ENCODE measurements at places on chromosomes 2 and 18. TPM values are rescaled to one million over a fixed set of nuclear protein-coding genes. Genes with fewer than 3 reads are reported as not detected.
A peak's percentile ranks its signal among the peaks of the same experiment; 100 is the strongest.

The METAP1D gene
- 11.4 TPM for polyA plus RNA-seq

DNA sequence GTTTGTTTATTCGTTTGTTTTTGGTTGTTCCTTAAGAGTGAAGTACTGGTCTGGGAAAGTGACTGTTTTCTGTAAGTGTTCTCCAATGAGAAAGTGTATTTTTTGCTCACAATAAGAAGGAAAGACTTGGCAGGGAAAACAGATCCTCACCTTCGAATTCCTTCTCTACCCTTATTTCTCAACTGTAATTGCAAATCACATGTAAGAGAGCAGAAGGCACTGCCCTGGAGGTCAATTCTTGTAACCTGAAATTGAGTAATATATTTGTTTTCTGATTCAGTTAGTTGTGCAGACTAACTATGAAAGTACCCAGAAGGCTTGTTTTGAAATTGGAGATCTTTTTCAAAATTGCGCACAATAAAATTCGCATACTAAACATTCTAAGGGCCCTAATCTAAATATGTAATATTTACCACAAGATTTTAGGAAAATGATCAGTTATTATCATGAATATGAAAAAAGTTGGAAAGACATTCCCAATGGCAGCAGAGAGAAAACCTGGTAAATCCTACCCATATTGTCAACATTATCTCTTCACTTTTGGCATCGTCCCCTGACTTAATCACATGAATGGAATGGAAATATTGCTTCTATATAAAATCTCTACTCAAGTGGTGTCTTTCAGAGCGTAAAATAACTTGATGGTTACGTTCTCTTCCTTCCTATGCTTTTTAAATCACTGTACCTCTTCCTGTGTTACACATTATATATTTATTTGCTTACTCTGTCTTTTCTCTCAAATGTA, 24.1 kb downstream of the TFPI start:
- DNase-seq = no peak

DNA sequence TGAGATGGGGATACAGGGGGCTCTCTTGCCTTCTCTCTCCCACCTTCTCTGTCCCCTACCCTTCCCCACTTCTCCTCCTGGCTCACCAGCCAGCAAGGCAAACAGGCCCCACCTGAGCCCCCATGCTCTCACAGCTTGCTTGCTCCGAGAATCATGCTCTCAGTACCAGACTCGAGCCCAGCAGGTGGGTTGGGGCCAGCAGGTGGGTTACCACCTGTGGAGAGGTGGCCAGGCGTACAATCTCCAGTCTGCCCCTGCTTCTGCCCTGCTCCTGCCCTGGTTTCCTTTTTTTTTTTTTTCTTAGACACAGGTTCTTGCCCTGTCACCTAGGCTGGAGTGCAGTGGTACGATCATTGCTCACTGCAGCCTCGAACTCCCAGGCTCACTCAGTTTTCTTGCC, 214.5 kb downstream of the SH3RF3 start:
- DNase-seq = no peak

The KIAA2012 gene
- polyA plus RNA-seq = 0.09 TPM

DNA sequence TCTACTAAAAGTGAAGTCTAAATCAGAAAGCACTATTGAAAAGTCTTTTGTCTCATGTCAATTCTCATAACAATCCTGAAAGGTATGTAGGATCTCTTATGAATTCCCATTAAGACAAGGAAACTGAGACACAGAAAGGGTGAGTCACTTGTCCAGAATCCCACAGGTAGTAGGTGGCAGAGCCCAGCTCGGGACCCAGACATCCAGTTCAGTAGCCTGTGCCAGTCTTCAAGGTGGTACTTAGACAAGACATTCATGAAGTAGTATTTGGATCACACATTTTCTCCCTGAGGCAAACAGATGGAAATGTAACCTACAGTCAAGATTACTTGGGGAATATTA, 14.8 kb upstream of the PARD3B start:
- no peak for DNase-seq

DNA sequence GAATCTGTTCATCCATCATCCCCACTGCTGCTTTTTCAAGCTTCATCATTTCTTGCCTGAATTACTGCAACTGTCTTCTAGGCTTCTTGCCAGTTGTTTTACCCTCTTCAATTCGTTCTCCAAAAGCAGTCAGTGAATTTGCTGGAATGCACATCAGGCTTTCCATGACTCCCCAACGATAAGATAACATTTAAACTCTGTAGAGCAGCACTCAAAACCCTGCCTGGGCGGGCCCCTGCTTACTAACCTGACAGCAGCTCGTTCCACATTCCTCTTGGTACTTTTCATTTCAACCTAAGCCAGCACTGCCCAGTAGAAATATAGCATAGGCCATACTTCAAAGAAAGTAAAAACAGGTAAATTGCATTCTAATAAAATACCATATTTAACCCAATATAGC, 342.9 kb downstream of the SUCLG1 start:
- no peak for DNase-seq

The SPEG gene
- 21.9 TPM for polyA plus RNA-seq

DNA sequence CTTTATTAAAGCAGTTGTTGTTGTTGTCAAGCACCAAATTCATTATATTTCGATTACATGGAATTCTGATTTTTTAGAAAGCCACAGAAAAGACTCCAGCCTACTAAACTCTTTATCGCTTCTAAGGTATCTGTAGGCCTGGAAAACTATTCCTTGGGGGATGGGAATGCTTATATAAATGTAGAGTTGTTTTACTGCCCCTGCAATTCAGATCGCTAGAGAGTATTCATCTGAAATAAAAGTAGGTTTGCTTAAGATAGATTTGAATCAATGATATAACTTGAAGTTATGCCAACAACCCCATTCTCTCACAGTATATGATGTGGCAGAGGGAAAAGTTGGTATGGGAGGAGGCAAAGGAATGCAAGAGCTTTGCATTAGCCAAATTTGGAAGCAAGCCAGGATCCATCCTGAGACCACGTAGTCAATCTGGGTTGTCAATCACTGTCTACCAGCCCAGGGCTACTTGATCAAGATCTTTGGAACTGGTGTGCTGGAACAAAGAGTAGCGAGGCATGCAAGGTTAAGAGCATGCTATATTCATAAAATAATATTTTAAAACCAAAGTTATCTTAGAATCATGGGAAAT, 95.9 kb downstream of the LYPD6B start:
- no peak for DNase-seq

The COL5A2 gene
- 2.2 TPM for polyA plus RNA-seq

DNA sequence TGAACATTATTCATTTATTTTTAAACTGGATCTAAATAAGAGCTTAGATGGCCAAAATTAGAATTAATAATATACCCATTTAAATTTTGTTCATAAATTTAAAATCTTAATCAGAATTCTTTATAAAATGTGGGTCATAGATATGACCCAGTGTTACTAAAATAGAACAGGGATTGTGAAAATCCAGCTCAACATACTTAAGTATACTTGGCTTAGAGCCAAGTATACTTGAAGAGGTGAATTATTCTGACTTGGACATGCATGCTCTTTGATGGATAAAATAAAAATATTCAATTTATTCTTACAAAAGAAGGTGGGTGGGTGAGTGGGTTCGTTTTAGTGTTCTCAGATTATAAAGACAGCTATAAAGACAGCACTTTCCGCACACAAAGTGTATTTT, 70.7 kb downstream of the SPOPL start:
- no peak for DNase-seq

DNA sequence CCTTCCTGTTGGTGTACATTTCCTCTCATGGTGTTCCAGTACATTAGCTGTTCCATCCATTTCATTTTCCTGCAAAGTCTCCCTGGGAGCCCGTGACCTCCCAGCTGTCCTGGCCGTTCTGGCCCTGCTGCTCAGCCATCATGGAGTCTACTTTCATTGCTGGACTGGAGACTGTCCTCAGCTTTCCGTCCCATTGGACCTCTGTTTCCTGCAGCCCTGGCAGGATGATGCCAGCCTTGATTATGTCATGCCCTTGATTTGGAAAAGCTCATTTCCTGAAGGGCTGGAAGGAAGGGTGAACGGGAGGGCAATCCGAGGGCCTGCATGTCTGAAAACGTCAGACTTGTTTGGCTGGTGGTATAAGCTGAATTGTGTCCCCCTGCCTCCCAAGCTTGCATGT, 205.5 kb upstream of the HS6ST1 start:
- no peak for DNase-seq

DNA sequence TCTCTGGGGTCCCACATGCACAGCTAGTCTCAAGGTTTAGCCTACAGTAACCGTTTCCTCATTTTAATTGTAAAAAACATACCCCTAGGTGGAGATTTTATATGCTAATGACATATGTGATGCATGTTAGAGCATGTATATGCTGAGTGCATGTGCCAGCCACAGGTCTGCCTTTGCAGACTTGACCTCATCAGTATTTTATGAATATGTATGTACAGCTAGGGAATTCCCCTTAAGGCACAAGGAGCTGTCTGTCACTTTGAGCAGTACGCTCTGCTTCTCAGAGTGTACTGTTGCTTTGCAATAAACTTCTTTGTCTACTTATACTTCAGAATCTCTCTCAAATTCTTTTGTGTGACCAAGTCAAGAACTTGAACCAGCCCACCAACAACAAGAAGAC, 131.2 kb upstream of the ERBB4 start:
- DNase-seq = no peak

DNA sequence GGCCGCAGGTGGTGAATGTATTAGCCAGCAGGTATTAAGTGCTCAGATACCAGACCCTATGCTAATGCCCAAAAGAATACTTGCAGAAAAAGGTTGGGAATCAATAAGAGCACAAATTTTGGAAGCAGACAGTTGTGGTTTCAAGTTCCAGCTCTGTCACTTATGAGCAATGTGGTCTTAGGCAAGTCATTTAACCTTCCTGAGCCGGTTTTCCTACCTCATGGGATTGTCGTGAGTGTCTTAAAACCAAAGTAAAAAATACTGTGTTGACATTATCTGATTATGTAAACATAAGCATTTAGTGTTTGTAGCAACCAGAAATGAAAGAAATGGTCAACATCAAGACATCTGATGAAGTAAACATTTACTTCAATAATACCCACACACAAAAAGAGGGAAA, 93.0 kb upstream of the CHST9 start:
- DNase-seq = no peak

DNA sequence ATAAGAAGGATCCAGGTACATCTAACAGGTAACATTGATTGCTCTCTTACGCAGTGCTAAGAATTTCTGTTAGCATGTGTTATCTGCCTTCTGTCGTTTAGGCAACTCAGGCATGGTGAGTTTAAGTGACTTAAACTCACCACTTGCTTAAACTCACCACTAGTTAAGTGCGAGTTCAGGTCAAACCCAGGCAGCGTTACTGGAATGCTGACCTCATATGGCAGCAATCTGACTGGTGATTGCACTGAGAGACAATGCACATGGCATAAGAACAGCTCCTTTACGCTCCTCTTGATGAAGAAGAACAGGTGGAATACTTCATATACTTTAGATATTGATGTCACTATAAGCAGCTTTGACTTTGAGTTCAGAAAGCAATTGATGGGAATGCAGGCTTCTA, 954.1 kb downstream of the SOCS6 start:
- DNase-seq = no peak

- DNase-seq = no peak
Observed at GRCh38 chr2:109703077-109703476, 88.9 kb downstream of the SOWAHC start.

The RAB17 gene
- 97.9 TPM for polyA plus RNA-seq

DNA sequence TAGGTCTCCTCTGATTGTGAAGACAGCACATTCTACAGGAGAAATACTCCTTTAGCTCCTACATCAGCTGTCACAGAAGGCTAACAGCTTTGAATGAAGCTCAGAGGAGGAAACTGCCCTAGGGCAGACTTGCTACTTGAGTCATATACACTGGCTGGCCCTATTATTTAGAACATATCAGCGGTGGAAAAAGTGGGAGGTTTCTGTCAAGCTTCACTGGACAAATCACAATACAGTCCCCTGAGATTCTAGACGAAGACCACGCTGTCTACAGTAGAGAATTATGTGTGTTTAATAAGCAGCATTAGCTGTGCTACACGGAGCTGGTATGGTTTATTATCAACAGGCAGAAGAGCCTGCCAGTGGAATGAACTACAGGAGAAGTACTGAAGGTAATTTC, 230.9 kb upstream of the FSIP2 start:
- no peak for DNase-seq

GRCh38 chr2:238113611-238114010, 13.5 kb downstream of the ESPNL start:
- DNase-seq = no peak

The CUL3 gene
- 49.5 TPM for polyA plus RNA-seq

The APCDD1 gene
- 5.6 TPM for polyA plus RNA-seq

The ACMSD gene
- polyA plus RNA-seq = 3.4 TPM

DNA sequence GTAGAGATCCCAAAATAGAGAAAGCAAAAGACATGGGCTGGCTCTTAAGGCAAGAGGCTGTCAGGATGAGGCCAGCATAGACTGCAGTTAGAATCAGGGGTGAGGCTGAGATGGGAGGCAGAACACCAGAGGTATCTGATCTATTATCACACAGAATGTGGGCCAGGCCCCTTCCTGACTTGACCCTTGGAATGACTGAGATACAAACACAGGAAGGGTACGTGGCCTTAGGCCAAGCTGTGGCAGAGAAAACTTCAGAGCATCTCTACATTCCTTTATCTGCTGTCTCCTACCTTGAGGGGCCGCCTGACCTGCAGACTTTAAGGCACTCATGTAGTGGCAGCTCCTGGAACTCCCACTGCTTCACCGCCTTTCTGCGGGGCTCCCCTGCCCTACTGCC, 28.4 kb downstream of the TMEM17 start:
- DNase-seq = no peak

DNA sequence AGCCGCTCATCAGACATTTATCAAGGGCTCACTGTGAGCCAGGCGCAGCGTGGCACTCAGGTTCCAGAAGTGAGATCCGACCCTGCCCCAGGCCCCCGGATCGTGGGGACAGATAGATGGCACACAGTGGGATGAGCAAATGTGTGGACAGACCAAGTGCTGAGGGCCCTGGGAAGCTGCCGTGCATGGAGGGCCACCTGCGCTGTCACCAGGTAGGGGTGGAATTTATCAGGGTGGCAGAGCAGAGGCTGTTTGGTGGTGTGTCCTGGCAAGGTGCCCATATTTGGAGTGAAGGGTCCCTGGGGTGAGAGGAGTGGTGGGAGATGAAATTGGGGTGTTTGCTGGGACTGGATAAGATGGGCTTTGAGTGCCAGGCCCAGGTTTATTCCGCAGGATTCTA, 92.8 kb upstream of the HS6ST1 start:
- peak; percentile 35 for DNase-seq

GRCh38 chr18:63936156-63936931, 12.8 kb upstream of the HMSD start:
- peak; percentile 89 for DNase-seq

The NR4A2 gene
- polyA plus RNA-seq = 4.8 TPM

The GULP1 gene
- polyA plus RNA-seq = 6.5 TPM

DNA sequence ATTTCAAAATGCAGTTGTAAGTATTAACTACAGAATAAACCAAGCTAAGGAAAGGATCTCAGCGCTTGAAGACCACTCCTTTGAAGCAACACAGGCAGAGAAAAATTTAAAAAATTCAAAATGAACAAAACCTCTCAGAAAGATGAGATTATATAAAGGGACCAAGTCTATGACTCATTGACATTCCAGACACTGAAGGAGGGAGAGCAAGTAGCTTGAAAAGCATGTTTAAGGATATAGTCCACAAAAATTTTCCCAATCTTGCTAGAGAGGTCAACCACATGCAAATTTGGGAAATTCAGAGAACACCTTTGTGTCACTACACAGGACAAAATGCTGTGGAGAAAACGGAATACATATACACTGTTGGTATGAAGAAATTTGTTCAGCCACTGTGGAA, 112.6 kb upstream of the MC4R start:
- DNase-seq = no peak

GRCh38 chr18:61666876-61667590, 225.8 kb downstream of the RNF152 start:
- DNase-seq = no peak

GRCh38 chr18:28120828-28121515, 56.0 kb downstream of the CDH2 start:
- no peak for DNase-seq

Measured in pancreas (tissue), 10 donors.